Stimulated activated CD8-positive, alpha-beta memory T cell treated with anti-CD3 and anti-CD28 coated beads, Interleukin-4, amount 100 ng/mL, for 4 hours (primary cell): ENCODE measurements at places on chromosomes 2 and 18.

DNA sequence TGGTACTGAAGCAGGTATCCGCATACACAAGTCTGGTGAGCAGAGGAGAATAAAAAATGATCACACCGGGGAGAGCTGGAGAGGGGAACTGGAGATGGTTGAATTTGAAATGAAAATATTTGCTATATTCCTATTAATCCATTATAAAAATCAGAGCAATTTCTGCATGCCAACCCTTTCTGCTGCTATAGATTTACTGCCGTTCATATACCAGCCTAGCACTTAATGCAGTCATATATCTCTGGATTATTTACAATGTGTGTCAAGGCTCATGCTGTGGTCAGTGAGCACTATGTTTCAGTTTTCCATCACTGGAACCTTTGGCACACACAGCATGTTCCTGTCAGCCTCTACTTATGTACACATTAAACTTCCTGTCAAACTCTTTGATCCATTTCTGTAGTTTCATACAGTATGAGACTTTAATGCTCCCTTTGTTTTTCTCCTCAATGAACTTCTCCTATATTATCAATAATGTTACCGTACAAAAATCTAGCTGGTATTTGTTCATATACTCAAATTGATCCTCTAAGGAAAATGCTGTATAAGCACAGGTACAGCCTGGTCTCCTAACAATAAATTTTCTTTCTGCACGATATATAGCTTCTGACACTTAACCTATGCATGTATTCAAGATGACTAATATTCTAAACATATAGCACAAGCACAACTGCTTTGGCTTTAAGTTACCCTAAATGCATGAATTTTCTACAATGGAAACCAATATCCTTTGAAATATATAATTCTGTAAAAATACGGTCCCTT lies 36.7 kb downstream of the FANCL start:
- no peak for DNase-seq

DNA sequence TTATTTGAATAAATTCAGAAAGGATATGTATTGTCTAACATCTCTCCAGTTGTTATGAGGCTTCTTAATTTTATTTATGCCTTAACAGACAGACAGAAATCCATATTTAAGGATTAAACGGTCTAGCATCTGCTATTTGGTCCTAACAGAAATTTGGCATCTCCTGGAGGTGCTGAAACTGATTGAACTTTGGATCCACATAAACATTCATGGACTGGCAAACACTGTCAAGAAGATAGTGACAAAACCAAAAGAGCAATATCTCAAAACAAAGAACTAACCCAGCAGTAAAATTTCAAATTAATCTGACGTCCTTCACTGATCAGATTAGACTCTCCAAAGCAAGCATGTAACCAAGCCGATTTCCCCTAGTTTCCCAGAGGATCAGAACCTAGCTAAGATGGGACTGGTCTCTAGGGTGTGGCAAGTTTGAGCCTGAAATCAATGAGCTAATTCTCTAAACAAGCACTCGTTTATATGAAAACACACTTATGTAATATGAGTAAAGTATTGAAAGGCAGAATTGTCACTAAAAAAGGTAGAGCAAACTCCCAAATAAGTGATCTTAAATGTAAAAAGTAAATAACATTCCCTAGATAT lies 139.5 kb downstream of the NOL4 start:
- DNase-seq, result no peak

DNA sequence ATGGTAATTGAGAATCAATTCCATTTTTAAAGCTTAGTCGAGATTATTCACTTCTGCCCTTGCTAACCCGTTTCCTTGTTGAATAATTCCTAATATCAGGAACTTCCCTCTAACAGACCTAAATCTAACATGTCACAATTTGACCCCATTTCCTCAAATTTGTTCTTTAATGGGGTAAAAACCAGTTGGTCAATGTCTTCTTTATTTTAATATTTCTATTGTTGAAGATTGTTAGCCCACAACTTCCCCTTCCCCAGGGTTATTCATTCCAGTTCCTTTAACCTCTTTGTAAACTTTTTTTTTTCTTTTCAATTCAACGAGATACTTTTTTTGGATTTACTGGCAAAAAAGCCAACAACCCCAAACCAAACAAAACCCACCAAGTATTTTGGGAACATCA lies 7.3 kb downstream of the TNFRSF11A start:
- no peak for DNase-seq

- no peak for DNase-seq
Observed at GRCh38 chr2:55018619-55019018, 31.6 kb downstream of the RTN4 start.

- no peak for DNase-seq
Observed at GRCh38 chr2:209613649-209614305, 157.9 kb upstream of the UNC80 start.

DNA sequence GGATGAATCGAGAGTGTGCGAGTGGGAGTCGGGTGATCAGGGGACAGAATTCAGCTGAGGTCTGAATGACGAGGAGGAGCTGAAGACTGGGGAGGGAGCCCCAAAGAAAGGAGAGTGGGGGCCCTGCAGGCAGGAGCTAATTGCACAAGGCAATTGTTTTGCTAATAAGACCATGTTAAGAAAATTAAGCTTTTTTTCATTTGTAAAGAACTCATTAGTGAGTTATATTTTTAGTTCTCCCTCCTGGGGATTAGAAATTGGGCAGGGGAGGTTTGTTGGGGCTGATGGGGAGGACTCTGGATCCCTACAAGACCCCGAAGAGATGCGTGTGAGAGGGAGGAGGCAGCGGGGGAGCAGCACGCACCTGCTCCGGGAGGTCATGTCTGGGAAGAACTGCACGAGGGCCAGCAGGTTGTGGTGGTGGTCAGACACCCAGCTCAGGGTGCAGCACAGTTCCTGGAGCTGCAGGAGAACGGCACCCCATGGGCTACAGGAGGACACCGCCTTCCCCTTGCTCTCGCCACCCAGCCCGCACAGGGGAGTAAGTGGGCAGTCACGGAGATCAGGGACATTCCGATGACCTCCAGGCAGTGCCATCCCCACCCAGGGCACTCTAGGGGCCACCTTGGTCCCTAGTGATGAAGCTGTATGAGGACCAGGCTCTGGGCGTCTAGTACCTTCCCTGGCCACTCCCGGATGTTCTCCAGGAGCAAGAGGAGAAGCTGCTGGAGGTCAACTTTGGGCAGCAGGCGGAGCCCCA lies 51.1 kb upstream of the SEMA4C start:
- no peak for DNase-seq

GRCh38 chr18:8857806-8858205 lies 152.4 kb downstream of the MTCL1 start:
- no peak for DNase-seq

- no peak for DNase-seq
Observed at GRCh38 chr2:217149087-217149660, 289.3 kb upstream of the TNP1 start.

GRCh38 chr2:128024816-128025215 lies 3.0 kb downstream of the SAP130 start:
- no peak for DNase-seq

GRCh38 chr2:185625604-185626003 lies 113.0 kb upstream of the FSIP2 start:
- DNase-seq, result no peak

DNA sequence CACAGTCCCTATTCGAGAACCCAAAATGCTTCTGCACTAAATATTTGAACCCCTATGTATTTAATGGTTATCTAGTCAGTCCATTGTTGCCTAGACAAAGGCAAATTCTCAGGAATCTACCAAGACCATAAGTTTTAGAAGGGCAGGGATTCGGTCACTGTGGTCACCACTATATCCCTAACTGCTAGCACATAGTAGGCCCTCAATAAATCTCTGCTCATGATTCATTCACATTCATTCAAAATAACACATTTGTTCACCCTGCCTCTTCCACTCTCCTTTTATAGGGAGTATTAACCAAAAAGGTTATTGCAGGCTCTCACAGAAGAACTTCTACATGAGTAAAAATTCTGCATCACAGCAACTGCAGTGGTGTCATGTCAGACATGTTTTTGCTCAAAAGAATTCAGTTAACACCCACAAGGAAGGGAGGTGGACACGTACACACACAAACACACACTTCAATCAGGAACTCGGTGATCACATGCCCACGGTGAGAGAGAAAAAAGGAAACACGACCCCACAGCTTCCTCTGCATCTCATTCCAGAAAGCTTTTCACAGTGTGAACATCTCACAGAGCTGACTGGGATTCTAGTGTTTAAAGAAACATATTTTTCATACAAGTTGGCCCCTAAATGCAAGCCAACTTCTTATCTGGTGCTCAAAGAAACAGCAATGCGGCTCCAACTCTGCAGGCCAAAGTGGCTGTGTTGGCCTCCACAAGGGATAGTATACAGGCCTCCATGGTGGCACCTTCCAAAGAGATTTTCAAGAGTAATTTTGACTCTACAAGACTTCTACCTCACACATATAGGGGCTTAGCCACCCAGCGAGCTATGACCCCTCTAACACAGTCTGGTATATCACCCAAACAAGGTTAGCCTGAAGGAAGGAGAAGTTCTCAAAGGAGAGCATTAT lies 98.0 kb downstream of the ANKRD44 start:
- DNase-seq, result no peak

DNA sequence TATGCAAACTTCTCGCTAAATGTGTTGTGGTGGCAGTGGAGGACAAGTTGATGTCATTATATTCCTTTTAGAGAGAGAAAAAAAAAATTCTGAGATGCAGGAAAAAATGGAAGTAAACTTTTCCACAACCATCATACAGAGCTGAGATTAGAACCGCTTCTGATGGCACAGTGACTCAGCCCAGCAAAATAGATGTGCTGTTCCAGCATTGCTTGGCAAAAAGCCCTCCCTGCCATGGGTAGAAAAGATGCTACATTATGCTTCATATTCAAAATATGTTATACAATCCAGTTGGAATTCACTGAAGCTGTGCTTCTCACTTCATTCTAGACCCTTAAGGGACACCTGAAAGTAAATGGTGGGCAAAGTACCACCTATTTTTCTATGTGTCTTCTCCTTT lies 1047.6 kb upstream of the FANCL start:
- DNase-seq, result no peak

DNA sequence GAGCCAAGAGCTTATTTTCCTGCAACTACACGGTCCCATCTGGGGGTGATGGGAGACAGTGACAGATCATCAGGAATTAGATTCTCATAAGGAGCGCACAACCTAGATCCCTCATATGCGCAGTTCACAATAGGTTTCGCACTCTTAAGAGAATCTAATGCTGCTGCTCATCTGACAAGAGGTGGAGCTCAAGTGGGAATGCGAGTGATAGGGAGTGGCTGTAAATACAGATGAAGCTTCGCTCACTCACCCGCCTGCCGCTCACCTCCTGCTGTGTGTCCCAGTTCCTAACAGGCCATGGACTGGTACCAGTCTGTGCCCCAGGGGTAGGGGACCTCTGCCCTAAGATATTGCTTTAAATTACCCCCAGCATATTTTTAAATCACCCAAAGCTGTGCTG lies 10.8 kb downstream of the LRRFIP1 start:
- no peak for DNase-seq
